Activated gamma-delta T cell (primary cell): ENCODE measurements at places on chromosomes 11 and 22.

GRCh38 chr11:114102993-114103896 is 43.7 kb downstream of the ZBTB16 start:
- DNase-seq = no peak

DNA sequence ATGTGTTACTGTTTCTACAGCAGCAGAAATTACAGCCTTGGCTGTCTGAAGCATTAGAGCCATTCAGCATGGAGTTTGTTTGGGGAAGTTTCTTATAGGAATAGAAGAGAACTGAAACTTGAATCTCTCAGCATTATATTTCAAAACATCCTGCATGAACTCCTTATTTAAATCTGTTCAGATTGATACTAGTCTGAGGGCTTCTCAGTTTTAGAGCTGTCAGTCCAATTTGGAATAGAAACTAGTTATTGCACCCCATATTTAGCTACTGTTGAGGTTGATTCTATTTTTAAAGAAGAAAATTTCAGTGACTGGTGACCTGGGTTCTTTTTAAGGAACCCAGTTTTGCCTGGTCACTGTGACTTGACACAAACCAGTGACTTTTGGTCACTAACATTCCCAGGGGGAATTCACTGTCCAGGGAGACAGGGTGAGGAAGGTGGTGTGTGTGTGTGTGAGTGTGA is 126.0 kb upstream of the TTC12 start:
- no peak for DNase-seq

DNA sequence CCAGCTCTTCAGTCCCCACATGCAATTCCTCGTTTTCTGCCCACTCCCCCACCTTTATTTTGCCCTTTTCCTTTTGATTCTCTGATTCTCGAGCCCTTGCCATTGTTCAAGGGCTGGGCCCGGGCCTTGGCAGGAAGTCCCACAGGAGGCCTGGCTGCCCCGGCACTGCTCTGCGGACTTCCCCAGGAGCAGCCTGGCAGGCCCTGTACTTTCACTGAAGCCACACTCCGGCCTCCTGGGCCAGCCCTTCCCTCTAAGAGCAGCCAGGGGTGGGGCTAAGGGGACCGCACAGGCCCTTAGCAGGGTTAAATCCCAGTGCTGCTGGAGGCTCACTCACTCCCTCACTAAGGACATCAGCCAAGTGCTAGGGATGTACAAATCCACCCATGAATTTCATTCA is 4.1 kb downstream of the LRRC32 start:
- no peak for DNase-seq

DNA sequence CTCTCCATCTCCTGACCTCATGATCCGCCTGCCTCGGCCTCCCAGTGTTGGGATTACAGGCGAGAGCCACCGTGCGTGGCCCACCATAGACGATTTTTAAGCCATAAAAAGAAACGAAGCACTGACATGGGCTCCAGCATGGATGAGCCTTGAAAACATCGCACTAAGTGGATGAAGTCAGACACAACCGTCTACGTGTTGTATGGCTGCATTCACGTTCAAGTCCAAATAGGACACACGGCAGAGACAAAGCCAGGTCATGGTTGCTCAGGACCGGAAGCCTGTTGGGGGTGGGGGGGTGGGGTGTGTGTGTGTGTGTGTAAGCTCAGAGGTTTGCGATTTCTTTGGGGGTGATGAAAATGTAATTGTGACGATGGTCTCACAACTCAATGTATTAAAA is 10.0 kb downstream of the RRP7A start:
- DNase-seq = no peak

DNA sequence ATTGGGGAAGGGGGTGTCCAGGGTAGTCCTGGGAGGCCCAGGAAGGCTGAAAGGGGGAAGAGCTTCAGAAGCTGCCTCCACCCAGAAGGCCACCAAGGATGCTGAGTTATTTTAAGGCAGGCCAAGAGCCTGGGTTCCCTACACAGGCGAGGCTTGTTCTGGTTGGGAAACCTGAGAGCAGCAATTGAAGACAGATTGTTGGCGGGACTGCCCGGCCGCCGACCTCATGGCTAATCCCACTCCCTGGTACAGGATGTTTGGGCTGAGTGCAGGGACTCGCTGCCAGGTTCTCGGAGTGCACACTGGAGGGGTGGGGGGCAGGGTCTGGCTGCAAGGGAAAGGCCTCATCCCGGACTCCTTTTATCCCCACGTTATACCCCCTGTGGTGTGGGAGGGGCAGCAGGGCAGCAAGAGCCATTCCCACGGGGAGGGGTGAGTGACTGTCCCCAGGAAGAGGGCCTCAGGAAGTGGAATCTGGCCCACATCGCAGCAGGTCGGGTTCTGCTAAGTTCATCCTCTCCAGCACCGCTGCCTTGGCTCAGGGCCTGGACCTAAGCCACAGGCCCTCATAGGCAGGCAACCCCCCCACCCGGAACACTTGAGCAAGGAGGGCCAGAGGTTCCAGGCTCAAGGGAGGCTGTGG is 43.6 kb upstream of the PRR5 start:
- DNase-seq = no peak

DNA sequence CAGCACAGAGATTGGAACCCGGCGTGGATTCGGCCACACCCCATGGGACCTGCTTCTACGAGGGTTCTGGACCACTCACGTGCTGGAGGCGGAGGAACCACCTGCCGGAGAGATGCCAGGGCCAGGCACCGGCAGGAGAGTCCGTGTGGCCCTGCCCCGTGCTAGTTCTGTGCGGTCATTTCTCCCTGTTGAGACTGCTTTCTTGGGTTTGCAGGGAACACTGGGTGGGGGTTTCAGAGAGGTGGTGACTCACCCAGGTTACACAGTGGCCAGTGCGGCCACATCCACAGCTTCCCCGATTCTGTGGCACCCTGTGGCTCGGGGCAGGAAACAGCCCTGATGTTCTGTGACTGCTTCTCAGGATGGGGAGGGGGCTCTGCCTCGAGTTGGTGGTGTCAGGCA is 3.6 kb upstream of the PHLDA2 start:
- no peak for DNase-seq

- no peak for DNase-seq
These were observed 109.8 kb upstream of the SERPIND1 start for GRCh38 chr22:20663941-20664593.

- no peak for DNase-seq
These were observed 48.5 kb downstream of the WT1 start for GRCh38 chr11:32386770-32387377.

DNA sequence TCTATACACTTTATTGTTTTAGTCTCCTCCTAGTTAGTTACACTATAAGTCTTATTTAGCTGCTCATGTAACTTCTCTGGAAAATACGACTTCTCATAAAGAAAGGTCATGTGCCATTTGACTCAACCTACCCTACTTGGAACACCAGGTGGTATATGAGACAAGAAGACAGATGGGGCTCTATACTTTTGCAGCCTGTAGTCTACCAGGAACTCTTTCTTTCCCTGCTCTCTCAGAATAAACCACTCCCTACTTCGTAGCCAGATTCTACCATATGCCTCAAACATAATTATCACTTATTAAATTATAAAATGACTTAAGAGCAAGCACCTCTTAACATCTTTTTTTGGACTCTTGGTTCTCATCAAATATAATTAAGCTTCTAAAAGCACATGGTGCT is 38.5 kb upstream of the RAPSN start:
- no peak for DNase-seq

GRCh38 chr22:49676783-49677494 is 150.7 kb downstream of the BRD1 start:
- DNase-seq = no peak

GRCh38 chr11:33248416-33248971 is 8.7 kb upstream of the HIPK3 start:
- no peak for DNase-seq

GRCh38 chr22:36467946-36468345 is 13.5 kb downstream of the TXN2 start:
- no peak for DNase-seq

DNA sequence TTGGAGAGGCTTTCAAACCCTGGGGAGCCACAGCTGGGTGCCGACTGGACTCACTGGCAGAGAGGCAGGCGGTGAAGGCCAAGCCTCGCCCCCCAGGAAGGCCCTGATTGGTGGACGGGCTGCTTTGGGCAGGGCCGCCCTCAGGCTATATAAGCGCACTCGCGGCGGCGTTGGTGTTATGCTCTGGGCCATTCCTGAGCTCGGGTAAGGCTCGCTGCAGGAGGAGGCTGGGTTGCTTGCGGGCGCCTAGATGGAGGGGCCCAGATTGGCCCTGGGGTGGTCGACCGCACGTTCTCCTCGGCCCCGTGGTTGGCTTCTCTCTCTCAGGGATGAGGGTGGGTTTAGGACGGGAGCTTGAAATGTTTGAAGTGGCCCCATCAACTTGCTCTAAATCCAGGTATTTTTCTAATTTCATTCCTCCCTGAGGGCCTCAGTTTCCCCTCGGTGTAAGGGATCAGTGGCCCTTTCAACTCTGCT is at the start of gene SPDYC:
Gene SPDYC (plus strand): TSS at position 176 of the 477 bp plus-strand sequence. CDS start 1,125 bp downstream, outside the sequence.
- no peak for DNase-seq
